Left colon (tissue), 2 donors: ENCODE measurements at places on chromosomes 2 and 18.

DNA sequence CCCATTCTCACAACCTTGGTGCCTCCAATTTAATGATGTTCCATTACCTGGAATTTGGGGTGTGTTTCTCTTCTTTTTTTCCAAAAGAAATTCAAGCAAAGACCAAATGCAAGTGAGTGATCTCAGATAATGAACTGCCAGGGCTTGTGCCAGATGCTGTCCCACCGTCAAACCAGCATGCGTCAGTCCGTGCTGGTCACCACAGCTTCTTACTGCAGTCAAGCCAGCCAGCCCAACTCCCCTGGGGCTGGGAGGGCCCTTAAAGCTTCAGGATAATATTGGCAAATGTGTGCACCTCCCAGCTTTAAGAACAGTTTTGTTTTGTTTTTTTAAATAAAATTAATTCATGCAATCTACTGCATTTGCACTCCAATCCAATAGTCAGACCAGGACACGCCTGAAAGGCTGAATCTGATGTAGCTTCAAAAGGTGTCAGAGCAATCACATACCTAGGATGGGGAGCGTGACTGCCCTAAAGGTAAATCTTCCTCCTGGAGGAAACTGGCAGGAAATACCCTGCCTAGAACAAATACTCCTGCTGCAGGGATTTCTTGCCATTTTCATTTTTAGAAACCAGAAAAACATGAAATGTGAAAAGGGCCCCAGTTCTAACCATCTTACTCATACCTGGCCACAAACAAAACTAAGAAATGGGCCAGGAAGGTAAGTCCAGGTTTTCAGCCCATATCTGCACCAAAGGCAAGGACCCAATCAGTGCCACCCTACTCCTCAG lies 26.8 kb upstream of the SP3 start:
- no peak for DNase-seq

DNA sequence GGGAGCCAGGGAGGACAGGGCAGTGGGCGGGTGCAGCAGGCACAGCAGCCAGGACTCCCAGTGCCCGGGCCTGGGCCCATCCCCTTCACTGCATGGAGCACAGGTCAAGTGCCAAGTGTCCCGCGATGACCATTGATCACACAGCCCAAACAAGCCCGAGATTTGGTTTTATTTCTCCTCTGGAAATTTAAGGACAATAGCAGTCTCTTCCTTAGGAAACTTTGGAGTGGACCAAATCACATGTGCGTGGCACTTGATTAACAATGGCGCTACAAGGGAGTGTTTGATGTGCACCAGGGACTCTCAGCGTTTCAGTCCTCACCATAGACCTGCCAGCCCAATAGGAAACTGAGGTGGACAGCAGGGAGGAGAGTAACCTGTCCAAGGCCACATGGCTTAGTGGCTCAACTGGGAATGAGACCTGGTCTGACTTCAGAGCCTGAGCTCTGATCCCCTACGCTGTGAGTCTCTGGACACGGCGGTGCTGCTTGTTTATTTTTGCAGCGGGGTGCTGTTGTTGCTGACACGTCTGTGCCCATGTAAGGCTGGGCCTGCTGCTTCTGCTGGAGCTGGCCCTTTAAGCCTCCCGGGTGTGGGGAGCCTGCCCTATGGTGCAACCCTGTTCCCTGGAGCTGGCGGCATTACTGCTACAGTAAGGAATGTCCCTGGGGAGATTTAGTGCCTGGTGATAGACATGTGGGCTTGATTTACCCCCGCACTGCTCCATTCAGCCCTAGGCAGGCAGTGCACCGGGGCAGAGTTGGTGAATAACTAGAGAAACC lies 194.2 kb downstream of the INHBB start:
- no peak for DNase-seq

- DNase-seq = peak; percentile 86
Observed at GRCh38 chr2:231674587-231675338, 33.6 kb upstream of the PTMA start.

GRCh38 chr2:189614585-189614984 lies 34.0 kb upstream of the SLC40A1 start:
- no peak for DNase-seq

DNA sequence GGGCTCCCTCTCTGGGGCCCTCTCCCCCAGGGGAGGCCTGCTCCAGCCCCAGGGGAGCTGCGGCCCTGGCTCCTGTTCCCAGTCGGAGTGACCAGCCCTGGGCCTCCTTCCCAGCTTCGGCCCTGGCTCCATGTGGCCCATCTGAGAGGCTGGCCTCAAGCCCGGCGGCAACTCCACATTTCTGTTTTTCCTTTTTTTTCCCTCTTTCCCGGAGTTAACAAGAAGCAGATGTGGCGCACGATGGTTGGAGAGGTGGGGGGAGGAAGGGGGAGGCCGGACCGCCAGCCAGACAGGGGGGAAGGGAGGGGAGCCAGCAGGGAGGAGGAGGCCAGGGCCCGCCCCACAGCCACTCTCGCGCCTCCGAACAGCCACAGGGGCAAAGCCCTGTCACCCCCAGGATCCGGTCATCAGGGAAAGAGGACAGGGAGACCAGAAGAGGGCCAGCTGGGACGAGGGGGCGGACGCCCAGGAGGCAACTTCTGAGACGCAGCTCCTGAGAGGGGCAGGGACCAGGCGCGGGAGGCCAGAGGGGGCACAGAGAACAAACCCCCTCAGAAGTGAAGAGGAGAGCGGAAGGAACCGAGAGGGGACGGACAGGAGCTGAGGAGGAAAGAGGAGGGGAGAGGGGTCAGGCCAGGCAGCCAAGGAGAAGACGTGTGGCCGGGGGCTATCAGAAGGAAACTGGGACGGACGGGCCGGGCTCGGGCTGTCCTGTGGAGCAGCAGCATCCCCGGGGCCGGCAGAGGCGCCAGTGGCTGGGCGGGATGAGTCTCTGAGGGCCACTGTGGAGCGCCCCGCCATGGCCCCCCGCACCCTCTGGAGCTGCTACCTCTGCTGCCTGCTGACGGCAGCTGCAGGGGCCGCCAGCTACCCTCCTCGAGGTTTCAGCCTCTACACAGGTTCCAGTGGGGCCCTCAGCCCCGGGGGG lies at the start of gene EMILIN1:
TSS of gene EMILIN1 (plus strand) at position 349 of the 928 bp plus-strand sequence. CDS start at position 800, 451 bp downstream.
- DNase-seq = peak; percentile 82

GRCh38 chr2:233486357-233486756 lies 80.2 kb downstream of the USP40 start:
- no peak for DNase-seq

- no peak for DNase-seq
Observed at GRCh38 chr2:67057901-67058703, 339.0 kb upstream of the ETAA1 start.

DNA sequence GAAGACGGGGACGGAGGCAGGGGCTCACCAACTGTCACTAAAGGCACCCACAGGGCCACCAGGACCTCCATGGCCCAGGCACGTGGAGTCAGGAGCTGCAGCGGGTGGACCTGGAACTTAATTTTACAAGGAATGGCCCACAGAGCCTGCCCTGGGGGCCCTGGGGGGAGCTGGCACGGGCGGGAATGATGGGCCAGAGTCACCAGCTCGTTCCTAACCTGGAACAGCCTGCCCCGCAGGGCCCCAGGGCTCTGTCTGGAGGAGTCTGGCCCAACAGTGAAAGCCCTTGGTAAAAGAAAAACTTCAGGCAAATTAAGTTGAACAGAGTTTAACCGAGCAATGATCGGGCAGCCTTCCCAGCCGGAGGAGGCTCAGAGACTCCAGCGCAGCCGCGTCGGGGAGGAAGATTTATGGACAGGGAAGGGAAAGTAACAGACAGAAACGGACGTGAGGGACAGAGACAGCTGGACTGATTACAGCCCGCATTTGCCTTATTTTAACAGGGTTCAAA lies 118.4 kb upstream of the TMEM18 start:
- no peak for DNase-seq

- DNase-seq = no peak
Observed at GRCh38 chr2:99397266-99397920, 60.2 kb downstream of the EIF5B start.

DNA sequence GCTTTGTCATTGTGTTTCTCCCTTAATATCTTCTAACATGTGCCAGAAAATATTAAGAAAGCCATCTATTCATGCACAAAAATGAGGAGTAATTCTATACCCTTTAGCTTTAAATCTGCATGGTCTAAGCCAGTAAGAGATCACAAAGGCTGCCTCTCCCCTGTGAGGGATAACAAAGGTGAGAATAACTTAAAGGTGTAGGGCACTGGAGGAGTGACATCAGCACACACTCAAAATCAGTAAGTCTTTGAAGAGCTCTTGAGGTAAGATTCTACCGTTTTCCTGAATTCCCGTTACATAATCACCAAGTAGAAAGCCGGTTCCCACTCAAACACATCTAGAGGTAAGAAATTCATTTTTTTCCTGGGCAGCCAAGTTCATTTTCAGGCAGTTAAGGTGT lies 123.9 kb upstream of the SULT1C3 start:
- DNase-seq = no peak

- DNase-seq = peak; percentile 74
Observed at GRCh38 chr2:231191896-231192872, 6.2 kb upstream of the ARMC9 start.

DNA sequence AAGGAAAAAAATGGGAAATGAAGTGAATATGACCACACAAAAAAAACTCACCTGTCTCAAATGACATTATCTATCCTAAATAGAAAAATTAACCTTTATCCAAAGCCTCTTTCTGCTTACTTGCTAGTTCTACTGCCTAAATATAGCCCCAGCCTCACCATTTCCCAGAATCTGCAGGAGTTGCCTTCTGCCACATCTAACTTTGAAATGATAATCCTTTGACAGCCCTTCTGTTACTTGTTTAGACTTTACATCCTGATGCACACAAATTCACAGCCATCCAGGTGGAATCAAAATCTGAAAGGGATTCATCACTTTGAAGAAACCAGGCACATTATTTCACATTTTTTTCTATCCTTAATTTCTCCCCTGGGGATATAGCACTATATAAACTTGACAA lies 1356.2 kb upstream of the NXPH2 start:
- DNase-seq = no peak

GRCh38 chr2:196149948-196150347 lies 21.4 kb downstream of the STK17B start:
- DNase-seq = no peak

DNA sequence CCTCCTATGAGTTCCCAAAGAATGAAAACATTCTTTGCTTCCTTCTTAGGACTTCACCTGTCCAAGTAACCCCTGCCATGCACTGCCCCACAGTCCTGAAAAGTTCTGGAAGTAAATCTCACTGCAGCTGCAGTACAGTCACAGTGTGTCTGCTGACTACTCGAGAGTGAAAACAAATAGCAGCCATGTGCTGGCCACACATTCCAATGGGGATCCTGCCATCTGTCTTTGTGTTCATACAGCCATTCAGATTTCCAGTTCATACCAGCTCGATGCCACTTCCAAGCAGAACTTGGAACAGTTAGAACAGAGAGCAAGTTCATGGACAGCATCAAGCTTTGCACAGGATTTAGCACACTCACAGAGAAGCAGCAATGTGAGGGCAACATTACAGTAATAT lies 629.9 kb upstream of the ACVR2A start:
- DNase-seq = no peak

DNA sequence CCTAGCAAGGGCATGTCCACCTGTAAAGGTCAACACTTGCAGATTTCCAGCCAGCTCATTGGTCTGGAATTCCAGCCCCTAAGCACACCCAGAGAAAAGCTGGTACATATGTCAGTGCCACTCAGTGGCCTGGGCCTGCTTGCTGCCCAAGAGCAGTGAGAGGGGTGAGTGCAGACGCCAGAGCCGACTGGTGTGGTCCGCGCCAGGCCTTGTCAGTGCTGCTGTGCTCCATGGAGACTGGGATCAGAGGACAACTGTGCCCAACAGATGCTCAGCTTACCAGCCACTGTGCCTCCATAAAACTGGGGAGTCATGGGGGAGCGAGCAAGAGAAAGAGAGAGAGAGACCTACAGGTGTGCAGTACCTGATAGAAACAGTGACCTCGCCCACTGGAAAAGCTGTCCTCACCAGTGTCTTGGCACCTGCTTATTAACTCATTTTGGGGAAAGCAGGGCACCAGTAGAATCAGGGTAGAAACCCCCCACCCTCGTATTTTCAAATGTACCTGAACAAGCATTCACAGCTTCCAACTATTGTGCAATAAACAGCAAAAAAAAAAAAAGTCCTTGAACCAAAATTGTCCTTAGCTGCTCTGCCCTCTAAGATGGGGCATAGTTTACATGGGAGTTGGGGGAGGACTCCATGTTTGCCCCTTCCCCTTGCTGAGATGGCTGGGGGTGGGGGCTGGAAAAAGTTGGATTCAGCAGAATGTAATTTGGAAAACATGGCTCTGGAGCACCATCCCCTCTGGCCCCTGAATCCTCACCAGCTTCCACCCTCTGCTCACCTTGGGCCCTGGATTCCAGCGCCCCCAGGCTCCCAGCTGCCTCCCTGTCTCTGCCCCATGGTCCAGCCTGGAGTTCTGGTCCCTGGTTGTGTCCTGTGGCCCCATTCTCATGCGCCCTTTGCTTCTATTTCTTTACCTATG lies 1.4 kb upstream of the SP140L start:
- DNase-seq = no peak

GRCh38 chr2:9164112-9164608 lies 42.5 kb upstream of the ASAP2 start:
- DNase-seq = no peak

- peak; percentile 73 for DNase-seq
Observed at GRCh38 chr2:85728883-85729824, 24.6 kb upstream of the ATOH8 start.

DNA sequence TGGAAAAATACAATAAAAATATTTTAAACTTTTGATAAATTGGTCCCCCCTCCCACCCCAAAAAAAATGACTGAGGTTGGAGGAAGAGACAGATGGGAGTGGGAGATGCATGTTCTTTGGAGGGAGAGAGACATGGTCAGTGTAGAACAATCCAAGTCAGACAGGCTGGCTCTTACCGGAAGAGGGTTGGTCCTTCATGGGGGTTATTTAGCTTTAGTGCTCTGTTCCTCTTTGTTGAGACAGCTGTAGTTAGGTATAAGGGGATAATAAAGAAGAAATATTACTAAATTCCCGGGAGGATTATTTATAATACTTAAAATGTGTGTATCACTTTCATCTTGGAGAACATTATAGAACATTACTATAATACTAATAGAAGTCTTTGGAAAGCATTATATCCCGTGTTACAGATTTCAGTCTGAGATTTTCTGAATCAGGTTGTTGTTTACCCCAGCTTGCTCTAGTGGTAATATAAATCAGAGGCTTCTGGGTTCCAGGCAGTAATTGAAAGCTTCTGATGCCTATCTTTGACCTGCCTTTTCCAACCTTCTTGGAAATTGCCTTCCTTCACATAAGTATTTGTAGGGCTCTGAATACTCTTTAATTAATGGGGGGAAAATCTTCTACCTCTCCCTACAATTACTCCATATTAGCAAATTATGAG lies 87.7 kb downstream of the SPTBN1 start:
- no peak for DNase-seq

- DNase-seq = no peak
Observed at GRCh38 chr18:21742315-21742687, 1.7 kb downstream of the MIB1 start.

DNA sequence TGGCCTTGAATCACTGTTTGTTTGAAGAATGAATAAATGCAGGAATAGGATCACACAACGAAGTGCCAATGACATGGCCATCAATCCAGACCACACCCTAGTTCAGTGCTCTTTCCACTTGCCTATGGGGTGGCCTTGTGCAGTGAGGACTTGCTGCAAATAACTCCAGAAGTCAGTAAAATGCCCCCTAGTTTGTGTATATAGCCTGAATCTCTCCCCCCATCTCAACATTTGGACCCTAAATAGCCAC lies 299 bp downstream of the FABP1 start:
- DNase-seq = no peak
